ENCODE measurements at places on chromosomes 5 and 9. TPM values are rescaled to one million over a fixed set of nuclear protein-coding genes. Genes with fewer than 3 reads are reported as not detected.

The CSF1R gene
- total RNA-seq = not detected

DNA sequence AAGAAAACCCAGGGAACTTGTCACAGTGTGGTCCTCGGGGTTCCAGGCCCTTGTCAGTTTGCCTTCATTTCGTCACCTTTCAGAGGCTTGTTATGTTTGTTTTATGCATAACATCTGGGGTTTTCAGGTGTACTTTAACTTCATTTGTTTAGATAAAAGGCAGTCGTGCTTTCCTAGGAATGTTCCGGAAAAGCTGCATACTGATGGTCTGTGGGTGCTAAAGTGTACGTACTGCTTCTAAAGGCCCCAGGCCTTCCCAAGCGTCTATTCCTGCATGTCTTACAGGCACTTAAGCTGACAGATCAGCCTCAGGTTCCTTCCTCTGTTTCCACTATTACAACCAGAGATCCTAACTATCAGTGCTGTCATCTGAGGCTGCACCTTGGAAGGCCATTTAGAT, 95.6 kb upstream of the ANKH start:
- DNase-seq = no peak

DNA sequence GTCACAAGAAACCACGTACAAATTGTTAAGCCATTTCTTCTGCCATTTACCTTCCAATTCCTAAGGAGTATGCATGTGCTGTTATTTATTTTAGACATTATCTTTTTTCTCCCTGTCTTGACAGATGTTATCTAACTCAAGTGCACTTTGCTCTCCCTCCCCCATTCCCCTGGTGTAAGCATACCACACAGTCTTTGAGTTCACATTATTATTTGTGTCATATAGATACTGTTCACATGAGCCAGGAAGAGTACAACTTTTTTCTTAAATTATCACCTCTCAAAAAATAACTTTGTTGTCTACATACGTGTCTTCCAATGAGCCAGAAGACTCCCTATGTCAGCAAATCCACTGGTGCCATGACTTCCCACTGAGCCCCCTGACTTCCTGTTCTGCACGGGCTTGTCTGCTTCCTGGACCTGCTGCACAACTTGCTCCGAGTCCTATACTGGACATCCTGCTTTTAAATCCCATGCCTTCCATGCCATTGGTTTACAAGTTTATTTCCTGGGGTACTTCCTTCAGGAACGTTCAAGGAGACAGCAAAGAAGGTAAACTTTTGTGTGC, 19.9 kb upstream of the FAM120A start:
- no peak for DNase-seq

The TMEM174 gene
- not detected for total RNA-seq

The SLC4A9 gene
- total RNA-seq = not detected

DNA sequence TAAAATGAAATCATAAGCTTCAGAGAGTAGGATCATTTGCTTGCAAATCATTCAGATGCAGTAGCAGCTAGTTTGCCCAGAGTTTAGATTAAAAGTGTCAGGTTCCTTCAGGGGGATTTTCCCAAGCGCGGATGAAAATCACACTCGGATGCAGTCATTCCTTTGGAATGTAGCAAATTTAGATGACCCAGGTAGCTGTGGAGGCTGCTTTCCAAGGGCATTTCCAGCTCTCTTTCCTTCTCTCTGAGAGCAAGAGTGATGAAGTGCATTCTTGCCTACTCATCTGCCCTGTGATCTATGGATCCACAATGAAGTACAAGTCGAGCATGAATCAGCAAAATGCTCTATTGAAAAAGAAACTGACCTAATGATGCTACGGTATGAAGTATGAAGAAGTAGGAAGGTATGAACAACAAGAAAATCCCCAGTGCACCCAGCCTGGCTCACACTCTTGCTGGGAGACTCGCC, 200.2 kb downstream of the PLK2 start:
- peak; percentile 98 for DNase-seq

GRCh38 chr5:19891658-19892057, 96.3 kb downstream of the CDH18 start:
- DNase-seq = no peak

- DNase-seq = no peak
These were observed 1.3 kb downstream of the LRRC26 start for GRCh38 chr9:137168573-137168903.

GRCh38 chr9:88706193-88707113, 171.5 kb downstream of the NXNL2 start:
- peak; percentile 96 for DNase-seq

GRCh38 chr5:162128117-162128516, 60.5 kb downstream of the GABRG2 start:
- DNase-seq = no peak

The HSPB3 gene
- total RNA-seq = not detected

- DNase-seq = no peak
These were observed 7.6 kb upstream of the RPS14 start for GRCh38 chr5:150457121-150457520.

DNA sequence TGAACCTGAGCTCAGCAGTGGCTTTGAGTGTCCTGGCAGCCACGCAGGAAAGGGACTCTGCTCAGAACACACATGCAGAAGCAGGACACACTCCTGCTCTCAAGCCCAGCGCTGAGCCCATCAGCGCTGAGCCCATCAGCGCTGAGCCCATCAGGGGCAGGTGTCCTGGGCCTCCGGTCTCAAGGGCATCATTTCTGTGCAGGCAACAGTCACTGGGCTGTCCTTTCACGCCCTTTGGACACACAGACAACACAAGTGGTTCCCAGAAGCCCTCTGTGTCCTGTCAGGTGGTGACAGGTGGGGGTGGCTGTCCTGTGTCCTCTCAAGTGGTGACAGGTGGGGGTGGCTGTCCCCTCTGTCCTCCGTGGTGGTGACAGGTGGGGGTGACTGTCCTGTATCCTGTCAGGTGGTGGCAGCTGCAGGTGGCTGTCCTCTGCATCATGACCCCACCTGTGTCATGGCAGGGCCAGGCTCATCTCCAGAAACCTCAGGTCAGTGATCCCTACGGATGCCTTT, 39.0 kb upstream of the CLPTM1L start:
- no peak for DNase-seq

- DNase-seq = no peak
These were observed 65.9 kb upstream of the FCN2 start for GRCh38 chr9:134814598-134815215.

DNA sequence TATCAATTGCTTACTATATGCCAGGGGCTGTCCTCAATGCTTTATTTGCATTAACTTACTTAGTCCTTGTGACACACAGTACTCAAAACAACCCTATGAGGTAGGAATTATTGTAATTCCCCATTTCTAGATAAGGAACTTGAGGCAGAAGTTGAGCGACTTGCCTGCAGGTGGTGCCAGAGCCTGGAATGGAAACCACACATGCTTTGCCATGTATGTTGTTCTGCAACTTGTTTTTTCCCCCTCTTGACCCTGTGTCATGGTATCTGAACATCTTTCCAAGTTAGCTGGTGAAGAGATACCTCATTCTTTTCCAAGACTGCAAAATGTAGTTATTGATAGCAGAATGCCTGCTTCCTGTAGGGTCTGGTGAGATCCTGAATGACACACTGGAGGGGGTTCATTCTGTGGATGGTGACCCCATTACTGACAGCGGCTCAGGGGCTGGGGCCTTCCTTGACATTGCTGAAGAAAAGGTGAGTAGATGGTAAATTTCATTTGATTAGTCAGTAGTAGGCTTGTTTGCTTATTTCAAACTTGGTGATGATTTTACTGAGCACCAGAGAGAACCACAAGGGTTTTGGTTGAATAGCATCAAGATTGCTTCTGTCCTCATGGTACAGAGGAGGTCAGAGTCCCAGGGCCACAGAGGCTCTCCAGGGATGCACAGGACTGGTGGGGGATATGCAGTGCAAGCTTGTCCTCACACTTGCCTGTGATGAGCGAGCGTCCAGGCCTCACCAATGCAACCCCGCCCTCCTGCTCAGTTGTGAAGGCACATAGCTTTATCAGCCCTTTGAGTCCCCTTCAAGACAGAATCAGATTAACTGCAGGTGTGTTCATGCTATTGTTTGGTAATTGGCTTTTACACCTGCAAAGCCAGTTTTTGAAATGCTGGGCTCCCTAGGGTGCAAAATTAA, 57.0 kb downstream of the COL15A1 start:
- peak; percentile 74 for DNase-seq

DNA sequence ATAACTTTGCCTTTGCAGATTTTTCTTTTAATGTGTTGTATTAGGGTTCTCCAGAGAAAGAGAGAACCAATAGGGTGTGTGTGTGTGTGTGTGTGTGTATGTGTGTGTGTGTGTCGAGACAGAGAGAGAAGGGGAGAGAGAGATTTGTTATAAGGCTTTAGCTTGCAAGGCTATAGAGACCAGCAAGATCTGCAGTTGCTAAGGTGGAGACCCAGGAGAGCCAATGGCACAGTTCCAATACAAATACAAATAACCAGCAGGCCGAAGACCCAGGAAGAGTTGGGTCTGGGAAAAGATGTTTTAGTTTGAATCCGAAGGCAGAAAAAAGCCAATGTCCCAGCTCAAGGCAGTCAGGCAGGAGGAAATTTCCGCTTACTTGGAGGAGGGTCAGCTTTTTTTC, 23.0 kb downstream of the TMOD1 start:
- no peak for DNase-seq

The IFNA21 gene
- total RNA-seq = not detected

GRCh38 chr5:41835645-41836044, 34.6 kb downstream of the OXCT1 start:
- DNase-seq = peak; percentile 84

The GPRIN1 gene
- total RNA-seq = 15.3 TPM

GRCh38 chr5:16025681-16026080, 153.9 kb downstream of the MARCHF11 start:
- DNase-seq = no peak

DNA sequence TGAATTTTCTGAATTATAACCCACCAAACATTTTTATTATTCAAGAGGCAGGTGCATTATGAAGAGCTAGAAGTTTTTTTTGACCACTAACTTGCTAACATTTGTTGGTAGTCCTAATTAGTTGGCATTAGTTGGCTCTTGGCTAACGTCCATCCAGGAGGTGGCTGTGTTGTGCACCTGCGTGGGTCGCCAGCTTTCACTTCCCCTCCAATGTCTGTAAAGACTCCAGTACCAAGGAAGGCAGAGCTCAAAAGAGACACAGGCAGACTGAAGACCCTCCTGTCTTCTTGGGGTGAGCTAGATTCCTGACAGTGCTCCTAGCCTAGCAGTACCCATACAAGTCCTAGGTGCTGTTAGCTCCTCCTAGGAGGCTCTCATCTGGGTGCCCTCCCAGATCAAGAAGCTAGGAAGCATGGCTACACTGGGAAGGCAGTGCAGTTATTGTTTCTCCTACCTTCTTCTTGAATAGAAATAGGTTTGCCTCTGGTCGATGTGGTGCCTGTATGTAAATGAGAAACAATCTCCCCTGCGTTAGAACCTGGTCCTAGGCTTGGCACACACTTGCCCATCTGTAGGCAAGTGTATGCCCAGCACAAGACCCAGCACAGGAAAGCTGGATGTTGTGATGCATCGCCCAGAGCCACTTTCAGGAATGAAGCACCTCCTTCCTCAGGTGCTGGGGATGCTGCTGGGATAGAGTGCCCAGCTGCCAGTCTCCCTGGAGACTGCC, 190.9 kb downstream of the ICE1 start:
- DNase-seq = no peak

The ARL10 gene
- 20.2 TPM for total RNA-seq

DNA sequence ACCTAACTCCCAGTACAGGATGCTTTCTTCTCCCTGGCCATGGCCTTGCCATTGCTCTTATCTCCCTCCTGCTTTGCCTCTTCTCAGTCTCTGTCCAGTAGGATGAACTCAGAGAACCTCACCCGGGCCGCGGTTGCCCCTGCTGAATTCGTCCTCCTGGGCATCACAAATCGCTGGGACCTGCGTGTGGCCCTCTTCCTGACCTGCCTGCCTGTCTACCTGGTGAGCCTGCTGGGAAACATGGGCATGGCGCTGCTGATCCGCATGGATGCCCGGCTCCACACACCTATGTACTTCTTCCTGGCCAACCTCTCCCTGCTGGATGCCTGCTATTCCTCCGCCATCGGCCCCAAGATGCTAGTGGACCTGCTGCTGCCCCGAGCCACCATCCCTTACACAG, at the start of gene OR5C1:
TSS of gene OR5C1 (plus strand) at position 103 of the 400 bp plus-strand sequence. CDS start at position 103, 0 bp downstream.
- DNase-seq = no peak

GRCh38 chr5:177473443-177474001, at the start of gene DBN1:
Gene DBN1 (minus strand): TSS chr5:177473634. CDS start chr5:177473521, 113 bp downstream.
- no peak for DNase-seq

Measured in renal cortical epithelial cell (primary cell).